ENCODE measurements at places on chromosomes 3 and 15.

- peak; percentile 23 for DNase-seq
These were observed 155.4 kb downstream of the ADAMTS17 start for GRCh38 chr15:100186366-100186765.

DNA sequence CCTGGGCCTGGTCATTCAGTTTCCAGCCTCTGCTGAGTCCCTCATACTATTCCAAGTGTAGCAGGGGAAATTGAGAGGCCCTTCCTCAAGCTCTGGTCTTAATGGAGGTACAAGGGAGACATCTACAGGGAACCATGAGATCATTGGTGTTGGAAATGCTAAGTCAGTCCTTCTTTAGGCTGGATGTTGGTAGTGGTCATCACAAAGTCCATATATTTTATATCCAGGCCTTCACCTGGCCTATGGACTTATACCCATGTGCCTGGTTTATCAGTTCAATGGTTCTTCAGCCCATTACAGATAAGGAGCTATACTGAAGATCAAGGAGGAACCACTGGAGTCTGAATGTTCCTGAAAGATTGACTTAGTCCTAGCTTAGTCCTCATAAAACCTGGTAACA lies 135.0 kb downstream of the STAG1 start:
- no peak for DNase-seq

DNA sequence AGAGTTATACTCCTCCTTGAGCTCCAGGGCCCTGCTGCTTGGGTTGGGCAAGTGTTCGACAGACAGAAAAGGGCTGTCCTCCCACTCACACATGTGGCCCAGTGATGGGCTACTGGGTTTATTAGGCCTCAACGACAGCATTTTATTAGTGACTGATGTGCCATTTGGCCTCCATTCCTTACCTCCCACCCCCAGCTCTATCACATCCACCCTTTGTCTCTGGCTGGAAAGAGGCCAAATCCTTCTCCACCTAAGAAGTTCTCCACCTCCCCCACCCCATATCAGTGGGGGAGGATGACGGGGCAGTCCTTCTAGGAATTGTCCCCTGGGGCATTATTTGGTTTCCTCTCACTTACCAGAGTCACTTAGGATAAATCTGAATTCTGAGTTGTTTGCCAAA lies 57.1 kb upstream of the WNT5A start:
- no peak for DNase-seq

- DNase-seq = no peak
These were observed 59.9 kb downstream of the OTOL1 start for GRCh38 chr3:161556533-161556932.

DNA sequence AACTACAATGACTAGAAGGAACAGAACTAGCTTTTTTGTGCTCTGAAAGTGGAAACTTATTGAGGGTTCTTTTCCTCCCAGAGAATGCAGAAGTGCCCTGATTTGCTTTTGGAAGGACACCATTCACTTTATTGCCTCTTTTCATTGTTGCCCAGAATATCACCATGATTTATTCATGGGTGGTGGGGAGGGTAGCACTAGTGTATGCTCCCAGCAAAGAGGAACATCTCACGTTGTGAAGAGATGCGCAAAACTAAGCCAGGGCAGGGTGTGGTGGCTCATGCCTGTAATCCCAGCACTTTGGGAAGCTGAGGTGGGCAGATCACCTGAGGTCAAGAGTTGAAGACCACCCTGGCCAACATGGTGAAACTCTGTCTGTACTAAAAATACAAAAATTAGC lies 31.4 kb downstream of the FLNB start:
- DNase-seq = no peak

GRCh38 chr3:194738254-194739093 lies 52.8 kb downstream of the FAM43A start:
- no peak for DNase-seq

- no peak for DNase-seq
These were observed 52.8 kb downstream of the PLD1 start for GRCh38 chr3:171757361-171758034.

- no peak for DNase-seq
These were observed 61.9 kb downstream of the FRMD4B start for GRCh38 chr3:69323941-69324340.

DNA sequence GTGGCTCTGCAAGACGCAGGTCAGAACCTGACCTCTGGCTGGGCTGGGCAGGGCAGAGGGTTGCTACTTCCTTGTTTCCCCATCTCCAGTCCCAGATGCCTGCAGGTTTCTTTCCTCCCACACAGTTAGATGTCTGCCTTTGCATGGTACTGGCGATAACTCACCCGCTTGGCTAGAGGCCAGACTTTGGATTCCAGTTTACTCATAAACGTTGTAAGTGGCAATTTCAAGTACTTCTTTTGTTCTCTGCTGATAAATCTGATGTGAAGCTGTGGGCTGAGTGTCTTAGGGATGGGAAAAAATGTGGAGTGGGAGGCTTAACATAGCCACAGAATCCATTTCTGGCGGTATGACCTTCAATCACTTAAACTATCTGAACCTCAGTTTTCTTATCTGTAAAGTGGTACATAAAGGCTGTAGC lies 194.2 kb downstream of the EBLN2 start:
- DNase-seq = no peak

DNA sequence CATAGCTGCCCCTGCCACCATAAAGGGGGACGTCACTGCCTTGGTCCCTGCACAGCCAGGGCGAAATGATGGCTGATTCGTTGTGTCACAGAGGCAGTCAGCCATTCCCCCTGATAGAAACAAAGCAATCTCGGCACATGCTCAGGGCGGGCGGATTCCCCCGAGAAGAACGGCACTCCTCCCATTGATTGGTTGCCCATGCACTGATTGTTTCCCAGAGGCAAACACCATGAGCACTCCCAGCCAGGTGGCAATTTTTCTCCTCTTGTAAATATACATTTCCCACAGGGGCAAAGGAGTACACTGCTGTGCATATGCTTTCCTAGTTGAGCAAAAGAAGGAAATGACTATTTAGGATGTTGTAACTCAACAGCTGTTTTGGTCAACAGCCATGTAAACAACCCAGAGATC lies 56.5 kb downstream of the KY start:
- DNase-seq = no peak

DNA sequence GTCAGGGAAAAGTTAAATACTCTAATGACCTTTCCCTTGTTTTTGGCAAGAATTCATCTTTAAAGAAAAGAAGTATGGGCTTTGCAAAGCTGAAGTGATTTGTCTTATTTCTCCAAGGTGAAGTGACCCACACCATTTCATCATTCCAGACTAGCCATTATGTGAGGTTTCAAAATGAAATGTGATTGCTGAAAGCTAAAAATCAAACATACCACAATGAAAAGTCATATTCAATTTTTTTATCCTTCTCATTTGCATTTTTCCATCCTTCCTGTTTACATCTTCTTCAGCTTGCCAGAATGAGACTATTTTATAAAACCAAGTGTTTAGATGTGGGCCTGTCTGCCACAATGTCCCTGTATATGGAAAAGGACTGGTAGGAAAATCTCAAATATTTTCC lies 142.3 kb upstream of the STRIT1 start:
- DNase-seq = no peak

DNA sequence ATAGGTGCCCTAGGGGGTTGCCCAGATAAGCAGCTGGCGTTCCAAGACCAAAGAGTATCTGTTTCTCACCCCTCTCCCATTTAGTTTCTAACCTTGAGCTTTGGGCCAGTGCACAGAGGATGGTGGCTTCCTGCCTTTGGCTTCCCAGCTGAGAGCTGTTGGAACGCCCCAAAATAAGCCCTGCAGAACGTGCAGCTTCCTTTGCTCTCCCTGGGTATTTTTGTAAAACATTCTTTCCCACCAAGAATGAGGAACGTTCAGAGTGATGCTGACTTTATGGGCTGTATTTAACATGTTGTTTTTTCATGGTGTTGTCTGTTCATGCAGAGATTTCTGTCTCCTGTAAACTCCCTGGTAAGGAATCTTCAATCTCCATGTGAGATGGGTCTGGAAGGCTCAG lies 63.8 kb downstream of the LPP start:
- no peak for DNase-seq

- no peak for DNase-seq
These were observed 38.7 kb downstream of the CHSY1 start for GRCh38 chr15:101213147-101213546.

- no peak for DNase-seq
These were observed 107.3 kb upstream of the LPP start for GRCh38 chr3:188046561-188047211.

Data from spleen (tissue), 13 donors.